ENCODE measurements at places on chromosomes 12 and 14.

GRCh38 chr12:95158919-95159318, 58.3 kb downstream of the FGD6 start:
- DNase-seq, result no peak

GRCh38 chr12:6699259-6699988, 1.2 kb downstream of the PIANP start:
- no peak for DNase-seq

DNA sequence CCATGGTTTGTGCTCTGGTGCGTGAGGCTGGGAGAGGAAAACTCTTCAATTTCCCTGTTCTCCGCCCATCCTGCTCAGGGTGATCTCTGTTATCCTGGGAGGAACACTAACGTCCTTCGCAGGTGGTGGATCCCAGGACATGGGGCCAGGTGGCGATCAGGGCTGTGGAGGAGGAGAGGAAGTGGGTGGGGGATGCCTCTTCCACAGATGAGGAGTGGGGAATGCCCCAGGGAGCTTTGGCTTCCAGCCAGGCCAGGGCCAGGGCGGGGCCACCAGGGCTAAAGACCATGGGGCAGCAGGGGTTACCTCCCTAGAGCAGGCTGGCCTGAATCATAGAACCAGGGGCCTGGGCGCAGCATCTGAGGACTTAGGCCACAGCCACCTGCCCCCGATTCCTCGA, 3.3 kb upstream of the KRT75 start:
- no peak for DNase-seq

- DNase-seq, result no peak
These were observed 36.9 kb upstream of the TSPAN8 start for GRCh38 chr12:71194657-71195056.

- no peak for DNase-seq
These were observed 122.4 kb downstream of the ANO6 start for GRCh38 chr12:45338272-45338671.

DNA sequence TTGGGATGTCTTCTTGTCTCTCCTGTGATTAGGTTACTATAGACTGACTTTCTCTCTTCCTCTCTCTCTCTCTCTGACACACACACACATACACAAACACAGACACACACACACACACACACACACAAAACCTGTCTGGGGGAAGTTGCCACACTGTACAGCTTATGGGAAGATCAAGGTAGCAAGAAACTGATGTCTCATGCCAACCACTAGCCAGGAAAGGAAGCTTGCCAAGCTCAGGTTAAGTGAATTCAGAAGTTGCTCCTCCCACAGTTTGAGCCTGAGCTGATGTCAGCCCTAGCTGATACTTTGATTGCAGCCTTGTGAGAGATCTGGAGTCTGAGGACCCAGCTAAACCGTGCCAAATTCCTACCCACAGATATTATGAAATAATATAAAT, 67.1 kb downstream of the PPFIA2 start:
- DNase-seq, result no peak

DNA sequence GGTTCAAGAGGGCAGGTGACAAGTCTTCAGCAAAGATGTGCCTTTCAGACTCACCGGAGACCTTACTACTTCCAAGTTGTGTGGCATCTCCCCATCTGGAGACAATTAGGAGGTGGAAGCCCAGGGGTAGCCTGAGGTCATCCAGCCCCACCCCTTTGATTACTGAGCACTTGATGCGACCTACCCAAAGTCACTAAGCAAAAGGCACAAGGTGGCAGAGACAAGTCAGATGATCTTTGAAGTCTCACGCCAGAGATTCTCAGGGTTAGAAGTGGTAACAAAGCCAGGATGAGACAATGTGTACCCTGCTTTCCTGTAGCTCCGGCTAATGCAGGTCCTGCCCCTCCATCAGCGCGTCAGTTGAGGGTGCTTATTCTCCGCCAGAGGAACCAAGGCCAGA, 1.4 kb upstream of the FOXN3 start:
- peak; percentile 12 for DNase-seq

DNA sequence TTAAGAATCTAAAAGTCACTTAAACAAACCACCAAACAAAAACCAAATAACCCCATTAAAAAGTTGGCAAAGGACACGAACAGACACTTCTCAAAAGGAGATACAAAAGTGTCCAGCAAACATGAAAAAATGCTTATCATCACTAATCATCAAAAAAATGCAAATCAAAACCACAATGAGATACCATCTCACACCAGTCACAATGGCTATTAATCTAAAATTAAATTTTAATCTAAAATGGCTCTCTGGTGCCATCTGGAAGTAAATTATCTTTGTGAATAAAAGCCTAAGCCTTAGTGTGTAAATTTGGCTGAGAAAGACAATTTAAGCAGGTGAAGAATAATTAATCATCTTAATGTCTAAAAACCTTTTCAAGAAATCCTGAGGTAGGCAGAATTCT, 204.5 kb upstream of the PPFIA2 start:
- DNase-seq, result no peak

- peak; percentile 27 for DNase-seq
These were observed 2.8 kb downstream of the SRSF9 start for GRCh38 chr12:120466560-120467315.

GRCh38 chr14:96194657-96195431, 9.8 kb upstream of the BDKRB2 start:
- no peak for DNase-seq

DNA sequence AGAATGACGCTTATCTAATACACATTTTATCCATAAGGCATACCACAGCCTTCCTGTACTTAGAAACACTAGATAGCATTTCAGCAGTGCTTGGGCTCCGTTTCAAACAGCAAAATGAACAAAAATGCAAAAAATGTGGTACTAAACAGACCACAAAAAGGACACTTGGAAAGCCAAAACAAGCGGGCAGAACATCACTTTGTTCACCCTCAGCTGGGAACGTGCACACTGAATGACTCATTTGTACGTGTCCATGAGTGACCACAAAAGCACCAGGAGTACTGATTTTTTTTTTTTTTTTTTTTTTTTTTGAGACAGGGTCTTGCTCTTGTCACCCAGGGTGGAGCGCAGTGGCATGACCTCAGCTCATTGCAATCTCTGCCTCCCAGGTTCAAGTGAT, 8.9 kb upstream of the FOXN3 start:
- DNase-seq, result no peak

GRCh38 chr12:108727868-108728735, 3.2 kb downstream of the CORO1C start:
- DNase-seq, result no peak

GRCh38 chr12:2547273-2548044, 247.3 kb upstream of the FKBP4 start:
- no peak for DNase-seq

GRCh38 chr14:73729556-73730265, 15.5 kb upstream of the PNMA1 start:
- no peak for DNase-seq

GRCh38 chr12:96249196-96250118, 55.3 kb downstream of the ELK3 start:
- DNase-seq, result no peak

DNA sequence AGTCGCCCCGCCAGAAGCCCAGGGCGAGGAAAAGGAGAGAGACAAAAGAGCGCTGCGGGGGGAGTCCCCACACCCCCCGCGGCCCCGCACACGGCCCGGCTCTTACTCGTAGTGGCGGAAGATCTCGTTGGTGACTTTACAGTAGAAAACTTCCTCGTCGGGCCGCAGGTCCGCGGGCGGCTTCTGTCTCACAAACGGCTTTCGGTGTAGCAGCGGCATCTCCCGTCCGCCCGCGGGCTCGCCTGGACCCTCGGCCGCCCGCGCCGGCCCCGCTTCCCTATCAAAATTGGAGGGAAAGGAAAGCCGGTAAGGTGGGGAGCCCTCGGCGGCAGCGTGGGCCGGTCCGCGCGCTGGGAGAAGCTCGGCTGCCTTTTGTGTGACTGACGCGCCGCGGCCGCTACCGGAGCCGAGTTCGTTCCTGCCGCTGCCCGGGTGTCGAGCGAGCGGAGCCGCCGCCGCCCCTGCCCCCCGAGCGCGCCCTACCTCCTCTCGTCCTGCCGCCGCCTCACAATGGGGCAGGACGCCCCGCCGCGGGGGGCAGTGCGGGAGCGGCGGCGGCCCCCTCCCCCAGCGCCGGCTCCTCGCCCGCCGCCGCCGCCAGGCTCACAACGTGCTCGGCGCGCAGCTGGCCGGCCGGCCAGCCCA, 652 bp downstream of the BAZ1A start:
- peak; percentile 28 for DNase-seq

GRCh38 chr12:71397433-71397954, 42.1 kb upstream of the LGR5 start:
- no peak for DNase-seq

DNA sequence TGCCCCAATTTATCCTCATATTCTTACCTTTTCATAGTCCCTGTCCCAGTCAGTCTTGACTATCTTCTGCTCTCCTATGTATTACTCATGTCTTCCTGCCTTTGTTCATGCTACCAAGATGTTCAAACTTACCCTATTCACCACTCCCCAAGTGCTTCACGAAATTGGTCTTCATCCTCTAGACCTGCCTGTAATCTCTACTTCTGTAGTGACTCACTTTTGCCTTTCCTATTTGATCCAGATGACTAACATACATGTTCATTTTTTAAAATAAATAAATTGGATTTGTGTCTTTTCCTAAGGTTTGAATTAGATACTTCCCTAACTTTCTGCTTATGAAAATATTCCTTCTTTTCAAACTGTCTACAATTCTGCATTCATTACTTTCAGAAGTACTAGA, 107.7 kb upstream of the PPM1H start:
- DNase-seq, result no peak

DNA sequence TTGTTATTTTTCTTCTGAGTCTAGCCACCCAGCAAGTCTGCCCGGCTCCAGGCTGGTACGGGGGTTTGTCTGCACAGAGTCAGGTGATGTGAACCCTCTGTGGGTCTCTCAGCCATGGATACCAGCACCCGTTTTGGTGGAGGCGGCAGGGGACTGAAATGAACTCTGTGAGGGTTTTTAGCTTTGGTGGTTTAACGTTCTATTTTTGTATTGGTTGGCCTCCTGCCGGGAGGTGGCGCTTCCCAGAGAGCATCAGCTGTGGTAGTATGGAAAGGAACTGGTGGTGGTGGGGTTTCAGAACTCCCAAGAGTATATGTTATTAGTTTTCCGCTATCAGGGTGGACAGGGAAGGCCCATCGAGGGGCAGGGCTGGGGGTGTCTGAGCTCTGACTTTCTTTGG, 5.3 kb upstream of the SERPINA4 start:
- DNase-seq, result no peak

DNA sequence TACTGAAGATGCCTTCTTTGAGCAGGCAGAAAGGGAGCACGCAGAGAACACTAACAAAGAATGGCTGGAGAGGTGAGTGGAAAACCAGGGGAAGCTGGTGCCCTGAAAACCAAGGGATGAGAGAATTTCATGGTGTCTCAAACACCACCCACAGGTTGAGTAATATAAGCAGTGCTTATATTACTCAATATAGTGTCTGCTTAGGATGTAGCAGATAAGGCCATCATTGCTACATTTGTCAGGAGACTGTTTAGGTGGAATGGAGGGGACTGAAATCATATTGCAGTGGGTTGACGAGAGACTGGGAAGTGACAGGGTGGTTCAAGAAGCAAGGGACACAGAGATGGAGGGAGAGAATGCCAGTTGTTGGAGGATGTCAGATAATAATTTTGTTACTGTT, 20.6 kb downstream of the PKP2 start:
- DNase-seq, result no peak

DNA sequence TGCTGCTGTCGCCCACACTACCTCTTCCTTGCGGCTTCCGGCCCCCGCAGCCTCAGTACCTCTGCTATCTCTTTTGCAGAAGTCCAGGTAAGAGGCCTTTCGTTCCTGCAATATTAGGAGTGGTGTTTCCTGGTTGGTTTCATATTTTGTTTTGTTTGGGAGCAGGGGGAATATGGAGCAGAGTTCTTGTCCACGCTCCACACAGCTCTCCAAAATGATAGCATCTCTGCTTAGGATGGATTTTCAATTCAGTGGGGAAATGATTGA, 768 bp downstream of the OXA1L start:
- DNase-seq, result no peak

DNA sequence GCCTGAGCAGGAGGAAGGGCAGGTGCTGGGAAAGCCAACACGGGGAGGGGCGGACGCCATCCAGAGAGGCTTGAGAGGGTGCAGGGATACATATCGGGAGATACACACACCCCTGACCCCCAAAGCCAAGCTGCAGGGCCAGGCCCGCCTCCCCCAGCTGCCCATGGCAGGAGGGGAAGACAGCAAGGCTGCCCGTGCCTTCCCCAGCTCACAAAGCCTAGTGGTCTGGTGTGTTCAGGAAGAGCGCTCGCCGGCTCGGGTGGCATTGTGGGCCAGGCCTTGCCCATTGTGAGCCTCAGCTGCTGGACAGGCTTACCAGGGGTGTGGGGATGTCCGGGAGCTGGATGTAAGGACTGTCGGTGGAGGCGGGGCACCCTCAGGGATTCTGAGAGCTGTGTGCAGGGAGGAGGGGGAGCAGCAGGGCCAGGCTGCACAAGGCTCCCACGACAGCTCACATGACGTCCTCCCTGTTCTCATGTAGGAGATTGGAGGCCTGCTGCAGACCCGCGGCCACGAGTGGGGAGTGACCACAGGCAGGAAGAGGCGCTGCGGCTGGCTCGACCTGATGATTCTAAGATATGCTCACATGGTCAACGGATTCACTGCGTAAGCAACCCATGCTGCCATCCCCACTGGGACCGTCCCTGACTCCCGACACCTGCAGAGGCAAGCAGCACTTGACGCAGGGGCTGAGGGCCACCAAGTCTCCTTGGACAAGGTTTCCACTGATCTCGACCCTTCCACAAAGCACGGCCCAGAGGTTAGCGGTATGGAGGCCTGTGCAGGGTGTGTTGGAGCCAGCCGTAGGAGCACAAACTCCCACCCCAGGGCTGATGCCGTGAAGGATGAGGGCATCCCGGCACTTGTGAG, 10.1 kb upstream of the SIVA1 start:
- no peak for DNase-seq

- DNase-seq, result no peak
These were observed 193.6 kb downstream of the KSR2 start for GRCh38 chr12:117774941-117775775.

DNA sequence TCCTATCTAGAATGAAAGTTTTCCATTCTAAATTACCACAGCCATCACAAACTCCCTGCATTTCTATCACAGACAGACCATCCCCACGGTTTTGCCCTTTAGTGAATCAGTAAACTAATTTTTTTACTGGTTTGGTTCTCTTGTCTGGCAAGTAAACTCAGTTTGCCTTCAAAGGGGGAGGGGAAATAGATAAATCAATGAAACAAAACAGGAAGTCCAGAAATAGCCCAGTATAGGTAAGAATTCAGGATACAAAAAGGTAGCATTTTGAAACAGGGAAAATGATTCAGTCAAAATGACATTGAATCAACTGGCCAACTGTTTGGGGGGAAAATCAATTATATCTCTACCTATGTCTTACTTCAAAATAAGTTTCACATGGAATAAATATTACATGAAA, 15.8 kb upstream of the BAZ1A start:
- DNase-seq, result no peak

DNA sequence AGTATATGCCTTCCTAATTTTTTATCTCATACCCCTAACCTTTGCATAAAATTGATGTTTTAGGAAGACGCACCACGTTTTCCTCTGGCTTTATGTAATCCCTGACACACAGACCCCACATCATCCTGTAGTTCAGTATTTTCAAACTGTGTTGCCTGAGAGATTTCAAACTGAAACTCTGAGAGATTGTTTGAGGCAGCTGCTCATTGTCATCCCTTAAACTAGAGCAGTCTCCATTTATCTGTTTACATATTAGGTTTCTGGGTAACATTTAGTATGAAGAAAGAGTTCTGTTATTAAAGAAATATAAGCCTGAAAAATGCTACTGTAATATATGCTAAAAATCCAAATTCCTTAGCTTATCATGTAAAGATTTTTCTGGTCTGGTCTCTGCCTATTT, 24.3 kb downstream of the MNAT1 start:
- DNase-seq, result no peak

Measured in CD4-positive, alpha-beta T cell treated with Interleukin-6 at 100 ng/mL for 8 hours (primary cell).